RPMI7951 (cell line): ENCODE measurements at places on chromosomes 12 and 14.
A peak's percentile ranks its signal among the peaks of the same experiment; 100 is the strongest.

- DNase-seq, result peak; percentile 50
Measured at GRCh38 chr14:59254911-59255545, 66.6 kb downstream of the DAAM1 start.

DNA sequence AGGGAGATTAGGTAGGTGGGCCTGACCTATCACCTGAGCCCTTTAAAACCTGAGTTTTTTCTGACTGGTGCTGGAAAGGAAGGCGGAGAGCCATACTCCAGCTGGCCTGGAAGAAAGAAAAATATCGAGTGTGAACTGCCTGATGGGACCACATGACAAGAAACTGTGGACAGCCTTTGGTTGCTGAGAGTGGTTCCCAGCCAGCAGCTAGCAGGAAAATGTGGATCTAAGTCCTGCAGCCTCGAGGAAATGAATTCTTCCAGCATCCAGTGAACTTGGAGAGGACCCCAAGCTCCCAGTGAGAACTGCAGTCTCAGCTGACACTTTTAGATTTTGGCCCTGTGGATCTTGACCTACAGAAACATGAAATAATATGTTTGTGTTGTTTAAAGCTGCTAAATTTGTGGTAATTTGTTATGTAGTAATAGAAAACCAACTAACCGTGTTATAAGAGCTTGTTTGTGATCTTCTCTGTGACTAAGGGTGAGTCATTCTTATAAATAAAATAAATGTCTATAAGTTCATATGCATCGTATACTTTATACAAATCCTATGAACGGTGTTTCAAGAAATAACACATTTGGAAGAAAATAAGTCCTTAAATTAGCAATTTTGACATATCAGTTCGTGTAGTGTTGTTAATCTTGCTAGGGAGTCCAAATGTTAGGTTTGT lies 359.6 kb downstream of the BMP4 start:
- DNase-seq, result no peak

- DNase-seq, result peak; percentile 25
Measured at GRCh38 chr12:108302016-108302402, 37.1 kb downstream of the CMKLR1 start.

DNA sequence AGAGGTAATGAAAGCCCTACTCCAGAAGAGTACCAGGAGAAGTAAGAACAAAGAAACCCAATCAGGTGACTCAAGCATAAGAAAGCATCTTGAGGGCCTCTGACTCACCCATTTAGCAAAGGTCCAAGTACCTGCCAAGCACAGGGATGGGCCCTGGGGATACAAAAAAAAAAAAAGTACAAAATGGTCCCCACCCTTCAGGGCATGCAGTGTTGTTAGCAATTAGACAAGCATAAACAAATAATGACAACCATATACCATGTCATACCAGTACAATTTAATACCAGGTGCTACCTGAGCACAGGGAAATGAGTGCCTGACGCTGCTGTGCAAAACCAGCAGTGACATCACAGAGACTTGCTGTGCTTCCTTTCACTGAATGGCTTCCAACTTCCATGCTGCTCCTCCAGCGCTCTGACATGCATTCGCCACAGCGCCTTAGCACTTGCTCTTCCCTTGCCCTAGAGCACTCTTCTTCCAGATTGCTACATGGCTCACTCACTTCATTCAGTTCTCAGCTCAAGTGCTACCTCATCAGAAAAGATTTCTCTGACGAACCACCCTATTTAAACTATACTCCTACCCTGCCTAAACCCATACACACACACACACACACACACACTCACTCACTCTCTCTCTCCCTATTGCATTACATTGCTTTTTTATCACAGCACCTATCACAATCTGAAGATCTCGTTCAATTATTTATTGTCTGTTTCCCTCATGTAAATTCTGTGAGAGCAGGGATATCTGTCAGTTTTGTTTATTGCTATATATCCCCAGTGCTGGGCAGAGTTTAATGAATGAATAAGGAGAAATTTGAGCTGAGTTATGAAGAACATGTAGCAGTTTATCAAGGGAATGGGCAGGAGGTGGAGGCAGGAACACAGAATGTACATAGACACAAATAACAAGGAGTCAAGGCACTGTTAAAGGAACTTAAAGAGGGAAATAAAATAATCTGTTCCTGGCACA lies 12.9 kb upstream of the EPS8 start:
- no peak for DNase-seq
